Activated T-cell treated with anti-CD3 and anti-CD28 coated beads, Interleukin-2, amount 50 U/mL, for 48 hours (primary cell): ENCODE measurements at places on chromosomes 6 and 20.

GRCh38 chr20:47191074-47191673 is 165.3 kb downstream of the ZMYND8 start:
- DNase-seq, result no peak

- no peak for DNase-seq
These were observed 193.8 kb downstream of the SMOC2 start for GRCh38 chr6:168634541-168635328.

GRCh38 chr20:36644706-36645095 is 1.3 kb downstream of the SLA2 start:
- DNase-seq, result no peak

DNA sequence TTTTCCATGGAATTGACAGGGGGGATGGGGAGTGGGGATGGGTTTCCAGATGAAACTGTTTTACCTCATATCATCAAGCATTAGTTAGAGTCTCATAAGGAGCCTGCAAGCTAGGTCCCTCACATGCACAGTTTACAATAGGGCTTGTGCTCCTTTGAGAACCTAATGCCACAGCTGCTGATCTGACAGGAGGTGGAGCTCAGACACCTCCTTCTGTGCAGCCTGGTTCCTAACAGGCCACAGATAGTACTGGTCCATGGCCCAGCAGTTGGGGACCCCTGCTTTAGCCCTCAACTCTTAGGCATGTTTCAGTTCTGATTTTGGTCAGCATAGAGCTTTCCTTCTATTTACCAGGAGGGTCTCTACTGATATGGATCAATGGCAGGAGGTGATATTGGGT is 251.6 kb downstream of the LAMA2 start:
- DNase-seq, result no peak

- DNase-seq, result peak; percentile 35
These were observed 218.2 kb downstream of the BMP7 start for GRCh38 chr20:57048027-57048869.

DNA sequence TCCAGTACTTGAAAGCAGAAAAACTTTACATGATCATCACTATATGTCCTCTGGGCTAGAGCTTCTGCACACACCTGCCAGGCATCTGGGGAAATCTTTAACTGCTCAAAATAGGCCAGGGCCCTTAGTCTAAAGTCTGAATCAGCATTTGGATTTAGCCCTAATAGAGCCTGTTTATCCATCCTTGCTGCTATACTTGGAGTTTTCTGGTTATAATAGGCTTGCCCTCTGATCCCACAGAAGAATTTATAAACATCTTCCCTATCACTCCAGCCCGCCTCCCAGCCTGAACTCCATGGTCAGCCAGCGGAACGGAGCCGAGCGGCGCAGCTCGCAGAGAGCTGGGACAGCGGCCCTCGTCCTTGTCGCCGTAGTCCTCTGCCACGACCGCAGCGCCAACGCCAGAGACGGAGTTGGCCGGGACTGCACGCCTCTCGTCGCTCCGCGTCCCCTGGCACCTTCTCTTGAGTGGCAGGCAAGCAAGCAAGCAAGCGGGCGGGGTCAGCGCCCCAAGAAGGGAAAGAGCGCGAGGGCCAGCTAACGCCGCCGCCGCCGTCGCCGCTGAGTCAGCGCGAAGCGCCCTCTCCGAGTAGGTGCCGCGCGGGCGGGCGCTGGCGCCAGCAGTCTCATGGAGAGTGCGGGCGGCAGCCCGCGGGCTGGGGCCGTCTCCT is 25.4 kb upstream of the ASIP start:
- DNase-seq, result peak; percentile 78

- no peak for DNase-seq
These were observed 250.4 kb upstream of the KCNQ5 start for GRCh38 chr6:72371473-72371872.

DNA sequence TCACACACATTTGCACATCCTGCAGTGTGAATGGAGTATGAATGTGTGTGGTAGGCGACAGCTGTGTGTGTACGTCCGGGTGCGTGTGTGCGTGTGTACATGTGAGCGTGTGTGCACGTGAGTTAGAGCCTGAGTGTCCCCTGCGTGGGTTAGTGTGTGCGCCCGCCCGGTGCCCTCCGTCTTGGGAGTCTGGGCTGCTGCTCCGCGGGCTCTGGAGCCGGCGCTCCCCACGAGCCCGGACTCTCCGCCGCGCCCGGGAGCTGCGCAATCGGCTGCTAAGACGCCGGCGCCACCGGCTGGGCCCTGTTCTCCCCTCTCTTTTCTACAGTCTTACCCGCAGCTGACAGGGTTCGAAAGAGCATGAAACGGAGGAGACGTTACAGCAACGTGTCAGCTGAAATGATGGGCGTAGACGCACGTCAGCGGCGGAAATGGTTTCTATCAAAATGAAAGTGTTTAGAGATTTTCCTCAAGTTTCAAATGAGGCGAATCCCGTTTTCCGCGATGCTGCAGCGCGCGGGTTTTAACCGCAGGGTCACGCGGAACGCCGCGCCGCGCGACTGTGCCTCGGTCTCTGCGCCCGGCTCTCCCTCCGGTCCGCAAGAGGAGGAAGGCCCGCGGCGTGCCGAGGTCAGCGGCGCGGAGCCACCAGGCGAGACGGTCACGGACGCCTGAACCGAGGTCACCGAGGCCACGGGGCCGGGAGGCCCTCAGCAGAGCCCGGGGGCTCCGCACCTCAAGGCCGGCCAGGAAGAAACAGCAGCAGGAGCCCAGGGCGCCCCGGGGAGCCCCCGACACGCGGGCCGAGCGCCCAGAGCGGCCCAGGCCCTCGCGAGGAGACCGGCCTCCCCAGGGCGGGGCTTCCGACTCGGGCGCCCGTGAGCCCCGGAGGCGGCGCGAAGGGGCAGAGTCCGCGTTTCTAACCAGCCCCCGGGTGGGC is 95.3 kb upstream of the BHLHE23 start:
- DNase-seq, result peak; percentile 75

- DNase-seq, result peak; percentile 92
These were observed 590 bp downstream of the HIVEP2 start for GRCh38 chr6:142944124-142945048.

DNA sequence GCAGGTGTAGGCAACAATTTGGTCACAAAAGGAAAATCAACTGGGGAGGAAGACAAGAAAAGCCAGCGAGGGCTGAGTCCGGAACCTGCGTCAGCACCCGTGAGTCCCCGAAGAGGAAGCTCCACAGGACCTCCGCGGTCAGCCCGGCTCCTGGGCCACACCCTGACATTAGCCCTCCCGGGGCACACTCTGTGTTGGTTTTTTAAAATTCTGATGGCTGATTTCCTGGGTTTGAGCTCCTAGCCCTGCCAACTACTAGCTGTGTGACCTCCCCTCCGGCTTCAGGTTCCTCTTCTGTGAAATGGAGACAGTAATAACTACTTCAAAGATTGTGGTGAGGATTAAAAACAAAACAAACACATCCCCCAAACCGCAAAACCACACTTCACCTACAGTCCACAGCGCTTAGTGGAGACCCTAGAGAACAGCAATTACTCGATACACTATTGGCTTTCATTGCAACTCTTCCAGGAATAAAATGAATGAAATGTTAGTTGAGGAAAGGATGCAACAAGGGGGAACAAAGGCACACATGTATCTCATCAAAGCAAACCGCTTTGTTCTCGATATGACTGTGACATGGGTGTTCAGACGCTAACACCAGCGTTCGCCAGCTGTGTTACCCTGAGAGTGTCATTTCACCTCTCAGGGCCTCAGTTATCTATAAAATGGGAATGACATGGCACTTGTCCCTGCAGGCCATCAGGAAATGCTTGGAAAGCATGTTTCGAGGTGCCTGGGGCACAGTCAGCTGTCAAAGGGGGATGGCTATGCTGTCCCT is 985 bp downstream of the ZBP1 start:
- DNase-seq, result peak; percentile 76

DNA sequence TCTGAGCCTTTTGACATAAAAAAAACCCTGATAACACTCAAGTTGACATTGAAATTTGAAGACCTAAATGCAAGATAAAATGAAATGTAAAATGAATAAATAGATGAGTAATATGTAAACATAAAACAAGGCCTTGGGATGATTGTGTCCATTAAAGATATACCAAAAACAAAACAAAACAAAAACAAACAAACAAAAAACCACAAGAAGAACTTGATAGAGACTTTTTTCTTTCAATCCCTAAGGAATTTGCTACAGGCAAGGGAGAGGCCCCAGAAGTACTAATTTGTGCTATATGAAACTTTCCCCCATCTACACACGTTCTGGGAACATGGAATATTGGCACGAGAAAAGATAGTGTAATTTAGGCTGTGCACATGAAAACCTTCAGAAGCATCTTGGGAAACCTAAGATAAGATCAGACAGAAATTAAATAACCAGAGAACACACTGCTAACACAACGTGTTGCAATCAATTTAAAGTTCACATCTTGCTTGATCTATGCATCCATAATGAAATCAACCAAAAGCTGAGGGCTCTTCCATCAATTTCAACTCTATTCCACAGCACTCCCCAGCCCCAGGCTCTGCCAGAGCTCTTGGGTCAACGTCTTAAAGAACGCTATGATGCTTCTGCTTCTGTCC is 201.1 kb upstream of the RREB1 start:
- DNase-seq, result no peak

DNA sequence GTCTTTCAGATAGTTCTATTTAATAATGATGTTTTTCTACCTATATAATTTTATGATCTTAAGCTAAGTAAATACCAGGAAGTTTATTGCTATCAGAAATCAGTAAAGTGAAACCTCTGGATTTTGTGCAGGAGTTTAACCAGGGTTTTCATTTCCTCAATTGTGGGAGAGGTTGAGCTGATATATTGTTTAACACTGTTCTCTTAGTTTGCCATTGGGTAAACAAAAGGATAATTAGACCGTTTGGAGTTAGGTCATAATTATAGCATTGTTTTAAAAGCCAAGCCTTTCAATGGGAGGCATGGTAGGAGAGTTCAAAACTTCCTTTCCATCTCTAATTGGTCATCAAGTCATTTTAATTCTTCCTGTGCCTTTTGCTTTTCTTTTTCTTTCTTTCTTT is 58.7 kb downstream of the STXBP5 start:
- DNase-seq, result no peak

GRCh38 chr6:38316099-38316868 is 323.4 kb downstream of the BTBD9 start:
- no peak for DNase-seq
